ENCODE measurements at places on chromosomes 12 and 14.

- no peak for DNase-seq
Observed at GRCh38 chr12:28486521-28486920, 296.3 kb downstream of the CCDC91 start.

GRCh38 chr14:37251775-37252174 lies 54.0 kb downstream of the MIPOL1 start:
- no peak for DNase-seq

GRCh38 chr12:29066011-29066588 lies 83.0 kb upstream of the FAR2 start:
- peak; percentile 47 for DNase-seq

DNA sequence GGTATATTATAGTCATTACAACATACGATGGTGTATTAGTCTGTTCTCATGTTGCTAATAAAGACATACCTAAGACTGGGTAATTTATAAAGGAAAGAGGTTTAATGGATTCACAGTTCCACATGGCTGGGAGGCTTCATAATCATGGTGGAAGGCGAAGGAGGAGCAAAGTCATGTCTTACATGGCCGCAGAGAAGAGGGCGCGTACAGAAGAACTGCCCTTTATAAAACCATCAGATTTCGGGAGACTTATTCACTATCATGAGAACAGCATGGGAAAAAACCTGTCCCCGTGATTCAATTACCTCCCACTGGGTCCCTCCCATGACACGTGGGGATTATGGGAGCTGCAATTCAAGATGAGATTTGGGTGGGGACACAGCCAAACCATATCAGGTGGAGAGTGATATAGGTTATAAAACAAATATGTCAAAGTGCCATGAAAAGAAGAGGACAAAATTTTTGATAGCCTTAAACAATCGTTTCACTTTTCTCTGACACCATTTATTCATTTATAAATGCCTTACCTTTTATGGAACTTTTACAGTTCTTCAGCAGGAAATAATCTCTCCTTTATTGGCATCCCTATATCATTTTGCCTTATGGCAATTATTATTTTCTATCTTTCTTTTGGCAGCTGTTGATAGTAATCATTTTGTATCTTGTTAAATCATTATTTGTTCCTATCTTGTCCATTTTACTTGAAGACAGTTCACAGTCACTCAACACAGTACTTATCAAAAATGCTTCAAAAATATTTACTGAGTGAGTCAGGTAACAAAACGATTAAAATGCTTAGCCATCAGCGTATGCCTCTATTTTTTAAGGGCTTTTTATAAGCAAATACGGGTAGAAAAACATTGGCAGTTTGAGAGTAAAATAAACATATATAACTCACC lies 196.0 kb downstream of the RAD51B start:
- DNase-seq, result no peak

GRCh38 chr14:43745746-43746145 lies 761.3 kb downstream of the FSCB start:
- no peak for DNase-seq

DNA sequence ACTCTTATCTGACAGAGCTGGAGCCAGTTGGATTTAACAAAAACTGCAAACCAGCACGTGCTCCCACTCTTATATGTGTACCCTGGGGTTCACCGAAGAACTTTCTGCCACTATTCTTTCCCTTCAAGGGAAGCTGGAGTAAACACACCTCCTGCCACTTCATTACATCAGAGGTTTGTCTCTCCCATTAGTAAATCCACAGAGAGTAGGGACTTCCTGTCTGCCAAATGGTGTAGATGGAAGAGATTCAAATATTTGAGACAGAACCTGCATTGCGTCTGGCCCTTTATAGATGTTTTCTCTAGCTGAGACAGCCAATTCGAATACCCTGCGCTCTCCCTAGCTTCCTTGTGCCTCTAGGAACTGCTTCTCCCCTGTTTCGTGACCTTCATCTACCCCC lies 29.1 kb upstream of the AEBP2 start:
- no peak for DNase-seq

GRCh38 chr12:102602521-102602920 lies 122.2 kb upstream of the IGF1 start:
- no peak for DNase-seq

DNA sequence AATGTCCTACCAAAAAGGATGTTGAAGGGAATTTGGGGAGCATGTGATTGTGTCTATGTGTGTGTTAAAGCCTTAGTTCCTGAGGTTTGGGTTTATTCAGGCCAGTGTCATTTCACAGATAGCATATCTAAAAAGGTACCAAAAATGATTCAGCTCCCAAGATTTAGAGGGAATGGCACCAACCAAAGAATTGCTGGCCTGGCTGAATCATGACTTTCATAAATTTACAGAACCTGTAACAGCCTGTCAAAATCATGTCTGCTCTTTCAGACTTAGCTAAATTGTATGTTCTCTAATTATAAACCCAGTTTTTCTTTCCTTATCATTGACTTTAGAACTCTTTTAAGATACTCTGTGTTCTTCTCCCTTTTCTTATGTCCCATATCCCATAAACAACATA lies 231.5 kb downstream of the NUBPL start:
- no peak for DNase-seq

DNA sequence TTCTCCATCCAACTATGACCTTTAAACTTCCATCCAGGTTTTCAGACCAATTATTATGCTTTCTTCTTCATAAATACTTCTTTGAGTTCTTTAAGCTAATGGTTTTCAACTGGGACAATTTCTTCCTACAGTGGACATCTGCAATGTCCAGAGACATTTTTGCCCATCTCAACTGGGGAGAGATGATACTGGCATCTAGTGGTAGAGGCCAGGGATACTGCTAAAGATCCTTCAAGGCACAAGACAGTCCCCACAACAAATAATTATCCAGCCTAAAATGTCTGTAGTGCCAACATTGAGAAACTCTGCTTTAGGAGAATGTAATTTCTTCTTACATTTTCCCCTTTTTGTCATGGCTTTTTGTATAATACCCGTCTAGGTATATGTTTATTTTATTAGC lies 10.6 kb downstream of the TRHDE start:
- no peak for DNase-seq

DNA sequence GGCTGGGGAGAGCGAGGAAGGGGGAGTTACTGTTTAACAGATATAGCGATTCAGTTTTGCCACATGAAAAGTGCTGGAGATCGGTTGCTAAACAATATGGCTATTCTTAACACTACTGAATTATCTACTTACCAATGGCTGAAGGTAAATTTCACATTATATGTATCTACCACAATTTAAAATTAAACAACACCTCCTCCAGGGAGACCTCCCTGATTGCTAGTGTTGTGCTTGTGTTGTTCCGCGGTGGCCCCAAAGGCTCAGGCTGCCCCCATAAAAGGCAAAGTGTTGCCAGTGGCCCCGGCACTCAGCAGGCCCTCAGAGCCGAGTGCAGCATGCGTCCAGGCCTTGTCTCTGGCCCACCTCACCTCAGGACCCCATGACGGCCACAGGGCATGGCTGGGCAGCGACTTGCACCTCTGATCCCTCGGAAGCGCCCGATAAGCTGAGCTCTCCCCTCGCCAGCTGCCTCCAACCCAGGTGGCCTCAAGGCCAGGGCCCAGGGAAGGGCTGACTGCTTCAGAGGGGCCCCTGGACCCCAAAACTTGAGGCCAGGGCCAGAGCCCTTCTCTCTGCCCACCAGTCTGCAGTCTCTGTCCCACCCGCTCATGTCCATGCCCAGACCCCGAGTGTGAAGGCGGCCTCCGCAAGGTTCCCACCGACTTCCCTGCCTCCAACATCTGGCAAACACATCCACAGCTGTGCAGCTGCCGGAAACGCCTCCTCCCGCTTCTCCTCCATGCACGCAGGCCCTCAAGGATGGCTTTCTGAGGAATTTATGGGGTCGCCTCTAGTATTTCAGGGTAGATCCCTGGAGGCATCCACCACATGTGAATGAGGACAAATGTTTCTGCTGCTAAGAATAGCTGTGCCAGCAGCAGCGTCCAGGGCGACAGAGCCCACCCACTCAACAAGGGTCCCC lies 60.0 kb downstream of the NCOR2 start:
- DNase-seq, result no peak

DNA sequence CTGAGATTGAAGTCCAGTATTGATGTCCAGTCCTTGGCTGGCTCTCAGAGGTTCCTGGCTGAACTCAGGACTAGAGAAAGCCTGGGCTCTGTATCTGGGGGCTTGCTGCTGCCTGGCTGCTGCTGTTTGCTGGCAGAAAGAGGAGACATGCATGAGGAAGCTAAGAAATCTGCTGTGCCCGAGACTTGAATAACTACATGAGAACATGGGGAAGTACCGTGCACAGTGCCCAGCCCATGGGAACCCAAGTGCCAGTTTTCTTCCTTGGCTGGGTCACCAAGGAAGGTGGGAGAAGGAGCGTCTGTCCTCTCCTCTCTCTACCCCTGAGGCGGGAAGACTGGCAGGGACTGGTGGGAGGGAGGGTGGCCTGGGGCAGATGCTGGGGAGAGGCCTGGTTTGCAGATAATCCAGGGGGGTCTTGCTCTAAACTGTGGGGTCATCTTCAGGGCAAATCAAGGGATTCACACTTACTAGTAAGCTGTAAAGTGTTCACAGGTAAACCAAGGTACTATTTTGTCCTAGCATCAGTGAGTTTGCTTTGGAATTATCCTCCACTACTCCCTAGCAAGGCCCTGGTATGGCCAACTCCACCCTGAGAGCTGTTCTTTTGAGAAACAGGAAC lies 13.8 kb upstream of the ZFP36L1 start:
- DNase-seq, result no peak

GRCh38 chr12:3669594-3669993 lies 83.3 kb downstream of the CRACR2A start:
- DNase-seq, result no peak

DNA sequence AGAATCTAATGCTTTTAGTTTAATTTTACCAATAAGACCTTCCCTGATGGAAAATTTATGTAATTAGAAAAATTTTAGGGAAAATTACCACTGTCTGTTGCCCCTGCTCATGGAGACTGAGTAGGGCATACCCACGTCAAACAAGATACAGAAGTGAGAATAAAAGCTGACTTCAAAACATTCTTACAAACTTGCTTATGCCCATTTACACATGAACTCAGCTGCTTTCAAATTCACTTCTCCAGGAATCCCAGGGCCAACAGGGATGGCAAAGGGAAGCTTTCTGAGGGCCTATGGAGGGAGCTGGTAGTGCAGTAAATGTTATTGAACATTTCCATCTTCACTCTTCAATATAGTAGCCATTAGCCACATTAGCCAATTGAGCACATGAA lies 4.8 kb upstream of the NINJ2 start:
- no peak for DNase-seq

DNA sequence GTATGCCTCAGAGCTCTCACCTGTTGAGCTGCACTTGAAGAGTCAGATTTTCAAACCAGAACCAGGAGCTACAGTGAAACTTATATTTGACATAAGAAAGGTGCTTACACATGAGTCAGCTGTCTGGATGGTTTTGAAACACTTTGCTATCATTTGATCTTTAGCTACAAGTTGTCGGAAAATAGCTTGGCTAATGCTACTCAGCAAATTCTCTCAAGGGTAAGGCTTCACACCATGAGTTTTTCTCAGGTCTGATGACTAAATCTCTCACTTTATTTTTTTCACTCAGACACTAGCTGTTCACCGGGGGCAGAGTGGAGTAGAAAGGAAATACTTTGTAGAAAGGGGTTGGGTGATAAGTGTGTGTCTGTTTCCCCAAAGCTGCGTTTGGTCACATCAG lies 171.8 kb downstream of the FLRT2 start:
- no peak for DNase-seq

- no peak for DNase-seq
Observed at GRCh38 chr14:34336501-34336900, 125.5 kb downstream of the SPTSSA start.

GRCh38 chr12:47972895-47973294 lies 9.5 kb downstream of the TMEM106C start:
- no peak for DNase-seq

DNA sequence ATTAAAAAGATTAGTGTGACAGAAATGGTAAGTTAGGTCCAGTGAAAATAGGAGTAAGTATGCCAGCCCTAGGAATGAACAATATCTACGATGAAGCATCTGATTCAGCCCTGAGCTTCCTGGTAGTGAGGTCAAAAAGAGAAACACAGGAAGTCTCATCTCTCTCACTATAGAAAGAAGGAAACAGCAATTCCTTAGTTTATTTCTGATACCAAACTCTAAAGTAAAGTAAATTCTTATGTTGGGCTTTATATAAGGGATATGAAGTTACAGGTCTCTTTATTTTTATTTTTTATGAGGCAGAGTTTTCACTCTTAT lies 76.7 kb upstream of the RFLNA start:
- no peak for DNase-seq

DNA sequence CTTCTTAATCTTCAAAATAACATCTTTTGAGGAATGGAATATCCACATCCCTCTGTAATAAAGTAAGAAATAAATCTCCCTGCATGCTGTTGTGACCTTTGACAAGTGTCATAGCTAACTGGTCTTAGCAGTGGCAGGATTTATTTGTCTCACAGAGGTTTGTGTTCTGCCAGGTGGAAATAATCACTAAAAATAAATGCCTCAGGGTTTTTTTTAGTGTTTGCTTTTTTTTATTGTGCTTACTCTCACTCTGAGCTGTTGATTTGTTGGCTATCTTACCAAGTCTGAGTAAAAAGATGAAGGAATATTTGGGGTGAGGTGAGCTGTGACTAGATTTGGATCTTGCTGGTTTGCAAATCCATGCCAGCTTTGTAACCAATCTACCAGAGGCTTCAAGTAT lies 285.4 kb downstream of the ALG10B start:
- no peak for DNase-seq

DNA sequence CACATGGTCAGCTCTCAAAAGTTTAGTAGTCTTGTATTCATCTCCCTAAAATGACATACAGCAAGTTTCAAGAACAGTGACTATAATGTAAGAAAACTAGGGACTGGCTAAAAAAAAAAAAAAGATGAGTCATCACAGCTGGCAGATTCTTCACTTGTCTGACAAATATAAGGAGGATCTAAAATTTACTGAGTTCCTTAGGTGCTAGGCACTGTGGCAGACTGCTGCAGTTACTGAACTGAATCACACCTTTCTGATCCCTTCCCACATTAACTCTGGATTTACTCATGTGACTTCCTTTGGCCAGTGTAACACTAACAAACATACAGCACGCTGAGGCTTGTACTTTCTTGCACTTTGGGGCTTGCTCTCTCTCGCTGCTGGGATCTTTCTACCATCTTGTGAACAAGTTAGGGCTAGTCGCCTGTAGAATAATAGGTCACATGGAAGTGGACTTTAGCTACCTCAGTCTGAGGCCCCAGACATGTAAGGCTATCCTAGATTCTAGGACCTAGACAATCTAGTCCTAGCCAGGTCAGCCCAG lies 32.1 kb downstream of the BAZ1A start:
- no peak for DNase-seq

DNA sequence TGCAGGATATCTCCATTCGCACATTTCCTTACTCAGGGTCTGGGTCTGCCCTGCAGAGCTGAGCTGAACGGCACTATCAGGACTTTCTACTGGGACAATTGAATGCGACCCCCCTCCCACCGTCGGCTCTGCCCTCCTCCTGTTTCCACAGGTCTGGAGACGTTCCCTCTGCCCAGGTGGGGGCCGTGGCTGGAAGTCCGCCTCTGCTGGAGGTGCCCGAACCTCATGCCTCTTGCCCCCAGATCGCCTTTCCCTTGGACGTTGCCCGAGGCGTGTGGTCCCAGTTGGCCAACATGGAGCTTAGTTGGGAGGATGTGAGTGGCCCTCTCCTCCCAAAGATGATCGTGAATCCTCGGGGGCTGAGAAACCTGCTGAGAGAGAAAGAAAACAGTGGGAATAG lies 21.2 kb upstream of the KLC1 start:
- DNase-seq, result no peak

Data from HS-27A (cell line).